Renal cortical epithelial cell (primary cell): ENCODE measurements at places on chromosomes 4 and X.
A peak's percentile ranks its signal among the peaks of the same experiment; 100 is the strongest.

GRCh38 chr4:155468282-155468681 lies 91.5 kb upstream of the MAP9 start:
- no peak for DNase-seq

DNA sequence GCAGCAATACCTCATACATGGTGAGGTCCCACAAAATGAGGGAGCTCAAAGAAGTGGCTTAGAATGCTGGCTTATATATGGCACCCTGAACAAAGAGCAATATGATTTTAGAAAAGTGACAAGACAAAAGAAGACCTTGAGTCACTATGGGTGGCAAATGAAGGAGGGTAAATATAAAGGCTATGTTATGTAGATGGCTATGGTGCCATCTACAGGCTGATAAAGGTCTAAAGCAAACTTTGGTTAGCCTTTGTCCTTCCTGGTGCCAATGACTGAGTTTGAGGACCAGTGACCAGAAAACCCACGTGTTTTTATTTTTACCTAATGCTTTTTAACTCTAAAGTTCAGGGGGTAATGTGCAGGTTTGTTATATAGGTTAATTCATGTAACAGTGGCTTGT lies 151.8 kb downstream of the CCNG2 start:
- peak; percentile 19 for DNase-seq

- no peak for DNase-seq
These were observed 6.5 kb downstream of the PPP2R2C start for GRCh38 chr4:6465955-6466354.

DNA sequence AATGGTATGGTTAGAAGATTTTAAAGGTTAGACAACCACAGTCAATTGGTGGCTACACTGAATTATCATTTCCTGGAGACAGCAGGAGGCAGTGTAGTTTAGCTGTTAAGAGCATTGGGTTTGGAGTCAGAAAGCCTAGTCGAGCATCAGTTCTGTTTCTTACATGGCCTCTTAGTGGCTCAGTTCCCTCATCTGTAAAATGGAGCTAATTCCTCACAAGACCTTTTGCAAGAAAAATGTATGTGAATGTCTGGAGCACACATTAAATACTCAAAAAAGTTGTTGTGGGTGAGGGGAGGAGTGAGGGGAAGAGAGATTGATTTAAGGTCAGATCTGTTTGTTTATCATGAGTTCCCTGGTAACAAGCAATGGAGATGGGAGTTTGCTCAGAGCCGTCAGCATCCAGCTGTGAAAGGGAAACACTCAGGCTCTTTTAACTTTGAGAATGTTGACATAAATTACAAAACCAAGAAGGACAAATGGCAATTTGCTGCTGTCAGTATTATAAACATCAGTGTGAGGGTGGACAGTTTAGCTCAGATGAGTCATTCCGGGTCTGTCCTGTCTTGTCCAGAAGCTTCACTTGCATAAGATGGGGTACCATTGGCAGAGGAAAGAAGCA lies 98.2 kb upstream of the PGRMC2 start:
- peak; percentile 92 for DNase-seq

GRCh38 chrX:25537699-25538098 lies 521.9 kb upstream of the ARX start:
- DNase-seq = no peak

DNA sequence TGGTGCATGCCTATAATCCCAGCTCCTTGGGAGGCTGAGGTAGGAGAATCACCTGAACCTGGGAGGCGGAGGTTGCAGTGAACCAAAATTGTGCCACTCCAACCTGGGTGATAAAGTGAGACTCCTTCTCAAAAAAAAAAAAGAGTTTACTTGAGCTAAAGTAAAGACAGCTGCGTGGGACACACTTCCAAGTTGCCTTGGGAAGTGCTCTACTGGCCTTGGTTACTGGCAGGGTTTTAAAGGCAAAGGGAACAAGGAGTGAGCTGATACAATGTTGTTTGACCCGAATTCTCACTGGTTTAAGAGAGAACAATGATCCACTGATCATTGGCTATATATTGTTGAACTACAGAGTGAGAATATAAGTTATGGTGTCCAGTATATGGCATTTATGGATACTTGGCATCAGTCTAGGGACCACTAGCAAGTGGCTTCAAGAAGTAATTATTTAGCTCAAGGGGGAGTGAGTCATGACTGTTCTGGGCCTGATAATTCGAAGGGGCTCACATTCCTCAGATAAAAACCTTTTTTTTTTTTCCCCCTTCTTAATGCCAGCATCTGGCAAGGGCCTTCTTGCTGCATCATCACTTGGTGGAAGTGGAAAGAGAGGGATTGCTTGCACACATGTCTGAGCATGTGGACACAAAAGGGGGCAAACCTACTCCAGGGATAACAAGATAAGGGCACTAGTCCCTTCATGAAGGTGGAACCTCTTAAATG lies 32.3 kb downstream of the GRK4 start:
- no peak for DNase-seq

GRCh38 chrX:122579526-122579925 lies 604.6 kb upstream of the GRIA3 start:
- DNase-seq = no peak

- peak; percentile 98 for DNase-seq
These were observed 37.0 kb downstream of the GUCY1A1 start for GRCh38 chr4:155703486-155704247.

DNA sequence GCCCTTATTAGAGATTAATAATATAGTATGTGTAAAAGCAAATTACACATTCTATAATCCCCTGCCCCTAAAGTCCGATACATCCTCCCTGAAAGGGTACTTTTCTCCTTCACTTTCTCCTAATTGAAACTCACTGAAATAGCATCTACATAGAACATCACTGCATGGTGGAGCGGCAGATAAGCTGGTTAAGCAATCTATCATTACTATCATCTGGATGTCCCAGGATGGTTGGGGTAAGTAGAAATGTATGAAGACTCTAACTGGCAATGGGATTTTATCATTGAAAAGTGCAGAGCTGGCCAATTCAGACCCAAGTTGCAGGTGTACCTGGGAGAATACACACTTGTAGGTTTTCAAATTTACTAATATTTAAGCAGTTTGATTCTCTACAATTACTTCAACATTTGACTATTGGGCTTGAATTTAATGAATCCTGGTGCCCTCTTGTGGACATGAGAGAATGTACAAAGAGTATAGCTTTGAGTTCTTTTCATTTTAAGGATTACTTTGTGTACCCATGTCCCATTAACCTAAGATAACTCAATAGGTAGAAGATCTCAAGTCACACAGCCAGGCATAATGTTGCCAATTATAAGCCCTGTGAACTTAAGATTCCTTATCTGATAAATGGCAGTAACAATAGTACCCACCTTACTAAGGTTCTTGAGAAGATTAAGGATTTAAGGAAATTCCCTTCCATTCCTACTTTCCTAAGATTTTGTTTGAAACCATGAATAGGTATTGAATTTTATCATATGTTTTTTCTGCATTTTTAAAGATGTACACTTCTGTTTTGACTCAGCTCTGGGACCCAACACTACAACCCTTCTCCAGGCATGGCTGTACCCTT lies 69.8 kb downstream of the SHROOM3 start:
- DNase-seq = peak; percentile 72

GRCh38 chrX:68997911-68998310 lies 167.3 kb downstream of the PJA1 start:
- DNase-seq = no peak

DNA sequence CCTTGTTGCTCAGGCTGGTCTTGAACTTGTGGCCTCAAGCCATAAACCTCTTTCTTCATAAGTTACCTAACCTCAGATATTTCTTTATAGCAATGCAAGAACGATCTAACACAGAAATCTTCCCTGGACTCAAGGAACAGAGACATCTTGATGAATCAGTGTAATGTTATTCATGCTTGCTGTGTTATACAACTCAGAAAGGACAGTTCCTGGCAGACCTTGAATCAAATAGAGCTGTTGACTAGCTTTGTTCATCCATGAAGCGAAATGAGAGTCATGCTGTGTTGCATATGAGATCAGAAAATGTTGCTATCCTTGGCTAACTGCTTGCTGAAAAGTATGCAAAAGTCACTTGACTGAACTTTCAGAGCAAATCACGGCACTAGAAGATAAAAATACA lies 72.6 kb upstream of the ARHGAP24 start:
- DNase-seq = peak; percentile 83

GRCh38 chr4:52554612-52555355 lies 104.3 kb downstream of the USP46 start:
- no peak for DNase-seq

DNA sequence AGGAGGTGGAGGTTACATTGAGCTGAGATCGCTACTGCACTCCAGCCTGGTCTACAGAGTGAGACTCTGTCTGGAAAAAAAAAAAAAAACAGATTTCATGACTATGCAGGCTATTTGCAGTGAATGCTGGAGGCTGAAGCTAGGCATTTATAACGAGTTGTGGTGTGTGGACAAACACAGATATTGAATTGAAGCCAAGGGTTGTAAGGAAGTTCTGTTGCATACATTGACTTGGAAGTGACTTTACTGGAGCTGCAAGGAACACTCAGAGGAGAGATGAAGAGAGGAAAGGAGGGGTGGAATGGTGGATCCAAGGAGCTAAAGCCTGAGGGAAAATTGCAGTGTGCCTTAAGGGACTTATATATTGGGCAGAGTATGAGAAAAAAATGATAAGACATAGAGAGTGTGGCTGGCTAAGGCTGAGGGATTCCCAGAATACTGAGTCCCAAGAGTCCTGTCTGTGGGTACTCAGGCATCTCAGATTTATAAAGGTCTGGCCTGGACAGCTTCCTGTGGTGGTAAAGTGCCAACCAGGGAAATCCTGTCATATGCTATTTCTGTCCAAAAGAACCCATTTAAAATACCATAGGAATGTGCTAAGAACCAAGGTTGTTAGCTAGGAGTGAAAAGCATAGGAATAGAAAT lies 87.8 kb upstream of the GUCY1A1 start:
- peak; percentile 78 for DNase-seq

GRCh38 chrX:108726748-108727147 lies 9.6 kb downstream of the IRS4 start:
- DNase-seq = no peak

DNA sequence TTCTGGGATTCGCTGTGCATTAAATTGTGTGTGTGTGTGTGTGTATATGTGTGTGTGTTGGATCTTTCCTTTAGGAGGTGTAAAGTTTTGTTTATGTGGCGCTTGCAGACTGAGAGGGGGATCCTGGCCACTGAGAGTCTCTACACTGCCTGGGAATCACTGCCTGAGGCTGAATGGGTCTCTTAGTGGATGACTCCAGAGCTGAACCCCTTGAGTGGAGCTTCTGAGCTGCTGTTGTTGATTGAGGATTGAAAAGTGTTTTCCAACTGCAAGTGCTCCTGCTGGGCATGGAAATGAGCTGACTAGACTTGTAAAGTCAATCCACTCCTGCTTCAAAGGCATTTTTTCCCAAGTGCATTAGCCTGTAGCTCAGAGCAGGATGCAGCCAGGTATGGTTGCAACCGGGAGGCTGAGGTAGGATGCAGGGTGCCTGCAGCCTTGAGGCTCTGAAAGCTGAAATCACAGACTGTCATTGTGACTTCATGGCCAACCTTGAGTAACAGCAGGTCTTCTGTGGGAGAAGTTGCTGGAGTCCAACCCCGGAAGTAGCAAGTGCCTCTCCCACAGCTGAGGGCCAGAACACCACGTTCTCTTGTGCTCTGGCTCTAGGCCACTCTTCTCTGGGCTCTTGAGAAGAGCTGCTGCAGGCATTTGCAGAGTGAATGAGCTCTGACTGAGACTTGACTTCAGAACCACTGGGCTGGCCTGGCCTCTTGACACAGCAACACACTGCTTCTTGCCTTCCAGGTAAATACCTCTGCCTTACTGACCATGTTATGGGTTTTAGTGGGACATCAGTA lies at the start of gene TBX22:
TBX22 (plus strand) TSS at position 613 of the 800 bp plus-strand sequence. CDS start 7,517 bp downstream, outside the sequence.
- no peak for DNase-seq

- DNase-seq = no peak
These were observed 63.8 kb downstream of the SLITRK2 start for GRCh38 chrX:145881175-145881995.

DNA sequence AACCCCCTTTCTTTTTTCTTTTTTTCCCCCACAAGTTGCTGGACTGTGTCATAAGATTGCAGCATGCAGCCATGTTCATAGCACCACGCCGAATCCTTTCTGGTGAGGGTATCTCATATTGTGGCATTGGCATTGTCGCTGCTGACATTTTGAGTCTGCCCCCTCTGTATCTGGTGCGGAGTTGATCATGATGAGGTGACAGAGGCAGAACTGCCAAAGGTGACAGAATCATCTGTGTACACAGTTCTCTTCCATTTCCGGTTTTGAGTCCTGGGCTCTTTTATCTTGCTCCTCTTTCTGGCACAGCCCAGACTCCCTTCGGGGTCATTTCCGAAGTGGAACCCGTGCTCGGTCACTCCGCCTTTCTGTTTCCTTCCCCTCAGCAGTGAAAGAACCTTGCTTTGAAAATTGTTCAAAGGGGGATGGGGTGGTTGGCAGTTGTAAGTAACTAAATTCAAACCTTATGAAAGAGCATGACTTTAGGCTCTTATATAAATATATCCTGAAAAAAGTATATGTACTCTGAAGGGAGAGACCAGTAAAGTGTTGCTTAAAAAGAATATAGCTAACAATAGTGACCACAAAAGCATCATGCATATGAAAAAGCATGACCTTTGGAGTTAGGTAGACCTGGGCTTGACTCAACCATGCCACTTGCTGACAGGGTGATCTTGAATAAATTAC lies 55.0 kb upstream of the BMP2K start:
- no peak for DNase-seq

DNA sequence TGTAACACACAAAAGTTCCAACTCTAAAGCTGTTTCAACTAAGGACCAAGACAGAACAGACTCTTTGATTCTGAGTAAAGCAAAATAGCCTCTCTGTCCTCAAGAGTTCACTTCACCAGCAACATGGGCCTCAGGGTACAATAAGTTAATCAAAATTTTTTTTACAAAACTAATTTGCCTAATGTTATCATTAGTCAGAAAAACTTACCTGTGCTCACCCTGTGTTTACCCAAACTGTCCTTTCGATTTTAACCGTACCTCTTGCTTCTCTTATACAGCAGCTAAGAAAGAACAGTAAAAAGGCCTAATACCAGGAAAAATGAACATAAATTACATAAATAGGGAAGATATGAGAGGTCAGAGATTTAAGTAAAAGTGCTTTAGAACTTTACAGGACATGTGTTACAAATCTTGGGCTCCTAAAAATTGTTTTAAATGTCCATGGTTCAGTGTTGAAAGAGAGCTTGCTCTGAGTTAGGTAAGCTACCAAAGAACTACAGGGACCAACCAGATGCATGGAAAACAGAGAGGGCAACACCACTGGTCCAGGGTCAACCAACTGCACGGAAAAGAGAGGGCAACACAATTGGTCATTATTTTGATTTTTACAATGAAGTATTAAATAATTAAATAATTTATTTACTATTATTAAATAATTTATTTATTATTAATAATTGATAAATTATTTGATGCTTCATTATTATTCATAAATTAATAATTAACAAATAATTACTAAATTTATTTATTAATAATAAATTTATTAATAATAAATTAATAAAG lies 73.1 kb downstream of the FAT1 start:
- no peak for DNase-seq

- peak; percentile 94 for DNase-seq
These were observed 242.9 kb upstream of the PITX2 start for GRCh38 chr4:110865611-110866259.

DNA sequence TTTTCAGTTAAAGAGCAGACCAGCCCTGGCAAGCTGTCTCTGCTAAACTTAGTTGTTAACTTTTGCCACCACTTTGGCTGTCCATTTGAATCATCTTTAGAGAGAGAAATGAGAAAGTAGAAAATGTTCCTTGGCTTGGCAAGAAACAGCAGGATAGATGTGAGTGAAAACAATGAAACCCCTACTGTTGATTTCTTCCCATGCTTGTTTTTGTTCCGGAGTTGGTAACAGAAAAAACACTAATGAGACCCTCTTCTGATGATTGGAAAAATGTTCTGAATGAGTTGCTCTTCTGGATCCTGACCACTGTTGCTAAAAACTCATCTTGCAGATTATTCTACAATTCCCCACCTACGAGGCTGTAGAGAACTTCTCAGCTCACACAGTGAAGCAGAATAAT lies 203.3 kb downstream of the MAPK10 start:
- no peak for DNase-seq
